CD4-positive, alpha-beta T cell treated with Interleukin-6 at 100 ng/mL for 8 hours (primary cell): ENCODE measurements at places on chromosomes 2 and 18.

DNA sequence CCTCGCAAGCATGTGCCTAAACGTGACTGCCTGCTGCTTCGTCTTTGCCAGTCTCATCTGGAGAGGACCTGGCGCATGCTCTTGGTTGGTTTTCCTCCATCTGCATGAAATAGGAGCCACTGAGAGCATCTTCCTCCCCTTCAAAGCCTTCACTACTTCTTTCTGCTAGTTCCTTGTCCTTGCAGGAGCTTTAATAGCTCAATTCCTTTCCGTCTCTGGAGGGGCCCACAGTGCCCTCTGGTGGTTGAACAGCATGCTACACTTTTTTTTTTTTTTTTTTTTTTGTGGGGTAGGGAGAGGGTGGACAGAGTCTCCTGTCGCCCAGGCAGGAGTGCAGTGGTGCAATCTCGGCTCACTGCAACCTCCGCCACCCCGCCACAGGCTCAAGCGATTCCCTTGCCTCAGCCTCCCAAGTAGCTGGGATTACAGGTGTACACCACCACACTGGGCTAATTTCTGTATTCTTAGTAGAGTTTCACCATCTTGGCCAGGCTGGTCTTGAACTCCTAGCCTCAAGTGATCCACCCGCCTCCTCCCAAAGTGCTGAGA lies 59.6 kb downstream of the SP110 start:
- peak; percentile 31 for DNase-seq

DNA sequence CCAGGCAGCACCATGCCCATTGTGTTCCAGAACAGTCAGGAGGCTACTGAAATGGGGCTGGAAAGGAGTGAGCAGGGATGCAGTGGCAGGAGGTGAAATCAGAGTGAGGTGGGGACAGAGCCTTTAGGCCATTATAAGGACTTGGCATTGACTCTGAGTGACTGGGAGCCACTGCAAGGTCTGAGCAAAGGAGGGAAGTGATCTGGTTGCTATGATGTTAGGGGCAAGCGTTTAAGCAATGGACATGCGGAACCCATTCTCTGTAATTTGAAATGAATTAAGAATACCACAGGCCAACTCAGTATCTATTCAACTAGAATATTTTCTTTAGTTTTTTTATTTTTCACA lies 98.2 kb downstream of the DPP4 start:
- no peak for DNase-seq

DNA sequence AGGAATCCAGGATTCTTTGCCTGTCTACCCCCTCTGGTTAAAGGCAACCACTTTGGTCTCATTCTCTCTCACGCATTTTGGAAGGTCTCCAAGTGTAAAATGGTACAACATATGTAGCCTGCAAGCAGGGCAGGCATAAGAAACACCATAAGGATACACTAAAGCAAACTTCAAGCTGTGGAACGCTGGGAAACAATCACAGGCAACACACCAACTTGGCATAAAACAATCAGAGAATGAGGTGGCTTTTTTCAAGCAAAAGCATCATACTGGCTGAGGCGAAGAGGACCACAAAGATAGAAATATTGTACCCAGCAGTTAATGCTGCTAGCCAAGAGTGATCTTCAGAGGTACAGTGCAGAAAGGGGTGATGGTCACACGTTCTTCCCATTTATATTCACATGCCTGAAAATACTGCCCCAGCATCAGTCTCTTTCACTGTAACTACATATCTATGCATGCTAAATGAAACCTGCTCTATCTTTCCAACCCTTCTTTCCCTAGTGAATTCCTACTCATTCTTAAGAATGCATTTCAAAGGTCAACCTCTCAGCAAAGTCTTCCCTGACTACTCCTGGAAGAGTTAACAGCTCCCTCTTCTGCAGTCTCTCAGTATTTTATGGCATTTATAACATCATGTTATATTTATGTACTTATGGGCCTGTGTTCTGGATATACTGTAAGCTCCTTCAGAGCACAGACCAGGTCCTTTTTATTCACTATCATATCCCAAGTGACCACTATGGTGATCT lies 71.9 kb upstream of the GALNT5 start:
- no peak for DNase-seq

DNA sequence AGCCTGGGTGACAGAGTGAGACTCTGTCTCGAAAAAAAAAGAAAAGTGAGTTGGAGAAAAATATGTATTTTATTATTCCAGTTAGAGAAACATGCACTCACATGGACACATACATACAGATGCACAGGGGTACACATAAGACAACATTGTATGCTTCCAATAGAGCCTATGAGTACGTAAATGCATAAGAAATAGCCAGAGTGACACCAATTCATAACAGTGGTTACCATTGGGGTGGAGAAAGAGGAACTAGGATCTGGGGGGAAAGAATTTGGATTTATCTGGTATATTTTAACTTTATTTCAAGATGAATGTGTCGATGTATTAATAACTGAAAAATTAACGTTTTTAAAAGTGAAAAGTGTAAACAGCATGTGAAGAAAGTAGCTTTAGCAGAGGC lies 16.1 kb downstream of the IL36A start:
- DNase-seq, result no peak

GRCh38 chr2:208182835-208183234 lies 7.0 kb downstream of the C2orf80 start:
- no peak for DNase-seq

DNA sequence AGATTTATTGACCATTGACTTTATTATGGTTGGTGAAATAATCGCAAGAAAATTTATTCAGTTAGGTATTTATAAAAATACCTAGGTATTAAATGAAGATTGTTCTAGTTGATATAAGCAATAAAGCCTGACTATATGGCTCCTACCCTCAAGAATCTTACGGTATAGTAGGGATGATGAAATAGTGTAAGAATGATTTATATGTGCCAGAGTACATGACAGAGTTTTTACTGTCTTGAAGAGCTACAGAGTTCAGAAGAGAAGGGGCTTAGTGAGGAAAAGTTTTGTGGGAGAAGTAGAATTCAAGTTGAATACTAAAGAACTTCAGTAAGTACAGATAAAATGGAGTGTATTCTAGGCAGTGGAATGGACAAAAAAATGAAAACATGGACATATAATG lies 9.7 kb downstream of the CREB1 start:
- DNase-seq, result no peak

- no peak for DNase-seq
These were observed 32.8 kb upstream of the MPPE1 start for GRCh38 chr18:11940956-11941355.

DNA sequence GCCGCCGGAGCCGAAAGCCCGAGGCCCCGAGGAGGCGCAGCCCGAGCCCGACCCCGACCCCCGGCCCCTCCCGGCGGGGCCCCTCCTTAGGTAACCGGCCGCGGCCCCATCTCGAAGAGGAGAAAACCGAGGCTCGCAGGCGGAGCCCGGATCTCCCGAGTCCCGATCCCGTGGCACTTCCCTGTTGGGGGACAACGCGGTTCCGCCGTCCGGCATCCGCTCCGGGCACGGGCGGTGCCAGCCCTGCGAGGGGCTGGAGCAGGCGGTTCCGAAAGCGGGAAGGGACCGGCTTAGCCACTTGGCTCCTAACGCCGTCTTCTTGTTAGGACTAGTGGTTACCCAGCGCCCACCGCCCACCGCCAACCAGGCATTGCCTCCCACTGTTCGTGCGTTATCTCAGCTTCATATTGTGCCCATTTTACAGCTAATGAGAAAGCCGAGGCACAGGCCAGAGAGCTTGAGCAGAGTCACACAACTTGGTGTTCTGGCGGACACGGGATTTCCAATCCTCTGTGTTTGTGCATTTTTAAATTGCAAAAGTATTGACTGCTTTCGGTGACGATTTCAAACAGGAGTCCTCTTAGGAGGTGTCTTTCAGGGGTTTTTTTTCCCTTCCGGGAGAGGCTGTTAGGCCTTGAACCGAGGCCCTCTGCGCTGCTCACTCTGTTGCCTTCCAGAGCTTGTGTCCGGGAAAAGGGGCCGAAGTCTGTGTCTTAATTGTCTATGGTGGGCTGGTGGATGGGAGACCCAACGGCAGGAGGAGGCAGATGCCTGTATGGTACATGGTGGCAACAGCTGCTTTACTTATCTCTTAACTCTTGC lies 562 bp downstream of the CENPA start:
- no peak for DNase-seq

GRCh38 chr2:6429210-6429986 lies 436.3 kb downstream of the CMPK2 start:
- DNase-seq, result no peak

GRCh38 chr2:142165790-142166189 lies 35.0 kb upstream of the LRP1B start:
- DNase-seq, result no peak

GRCh38 chr2:189066037-189066436 lies 91.9 kb downstream of the COL3A1 start:
- DNase-seq, result no peak

GRCh38 chr18:34495506-34495905 lies 214.6 kb upstream of the DTNA start:
- DNase-seq, result no peak

DNA sequence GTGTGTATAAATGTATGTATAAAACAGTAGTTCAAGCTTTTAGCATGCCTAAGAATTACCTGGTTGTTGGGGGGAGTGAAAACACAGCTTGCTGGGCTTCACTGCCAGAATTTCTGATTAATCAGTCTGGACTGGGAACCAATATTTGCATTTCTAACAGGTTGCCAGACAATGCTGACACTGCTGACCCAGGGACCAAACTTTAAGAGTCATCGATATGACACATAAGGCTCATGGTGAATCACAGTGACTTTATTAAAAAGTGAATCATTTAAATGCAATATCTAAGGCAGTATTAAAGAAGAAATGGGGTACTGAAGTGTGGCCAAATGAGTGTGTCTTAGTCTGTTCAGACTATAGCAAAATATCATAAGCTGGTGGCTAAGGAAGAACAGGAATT lies 195.9 kb upstream of the DTNA start:
- DNase-seq, result no peak

- no peak for DNase-seq
These were observed 2015.7 kb upstream of the LRRTM1 start for GRCh38 chr2:82320296-82320695.

DNA sequence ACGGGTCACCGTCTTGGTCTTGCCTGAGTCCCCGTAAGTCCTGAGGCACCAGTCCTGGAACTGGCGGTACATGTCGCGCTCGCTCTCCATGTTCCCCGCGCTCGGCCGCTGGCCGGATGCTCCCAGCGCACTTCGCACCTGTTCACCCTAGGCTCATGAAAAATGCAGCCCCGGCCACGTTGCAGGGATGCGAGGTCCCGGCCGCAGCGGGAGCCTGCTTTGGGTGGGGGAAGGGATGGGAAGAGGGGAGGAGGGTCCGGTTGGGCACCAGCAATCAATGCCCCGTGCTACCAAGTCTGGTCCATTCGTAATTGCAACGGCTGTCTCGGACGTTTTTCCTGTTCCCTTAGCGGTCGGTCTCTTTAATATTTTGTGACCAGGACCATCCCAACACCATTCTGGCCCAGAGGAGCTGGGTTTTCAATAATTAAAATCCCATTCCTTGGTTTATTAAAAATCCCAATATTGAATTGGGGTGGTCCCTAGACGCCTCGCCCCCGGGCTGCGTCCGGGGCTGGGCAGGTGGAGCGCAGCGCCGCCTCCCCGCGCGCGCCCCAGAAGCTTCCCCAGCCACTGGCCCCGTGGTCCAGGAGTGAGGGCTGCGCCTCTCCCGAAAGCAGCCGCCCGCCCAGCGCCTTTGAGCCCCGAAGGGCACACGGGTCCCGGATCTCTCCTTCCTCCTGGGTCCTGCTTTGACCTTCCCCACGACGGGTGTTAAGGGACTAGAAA lies 1.4 kb downstream of the NOL4 start:
- DNase-seq, result no peak

DNA sequence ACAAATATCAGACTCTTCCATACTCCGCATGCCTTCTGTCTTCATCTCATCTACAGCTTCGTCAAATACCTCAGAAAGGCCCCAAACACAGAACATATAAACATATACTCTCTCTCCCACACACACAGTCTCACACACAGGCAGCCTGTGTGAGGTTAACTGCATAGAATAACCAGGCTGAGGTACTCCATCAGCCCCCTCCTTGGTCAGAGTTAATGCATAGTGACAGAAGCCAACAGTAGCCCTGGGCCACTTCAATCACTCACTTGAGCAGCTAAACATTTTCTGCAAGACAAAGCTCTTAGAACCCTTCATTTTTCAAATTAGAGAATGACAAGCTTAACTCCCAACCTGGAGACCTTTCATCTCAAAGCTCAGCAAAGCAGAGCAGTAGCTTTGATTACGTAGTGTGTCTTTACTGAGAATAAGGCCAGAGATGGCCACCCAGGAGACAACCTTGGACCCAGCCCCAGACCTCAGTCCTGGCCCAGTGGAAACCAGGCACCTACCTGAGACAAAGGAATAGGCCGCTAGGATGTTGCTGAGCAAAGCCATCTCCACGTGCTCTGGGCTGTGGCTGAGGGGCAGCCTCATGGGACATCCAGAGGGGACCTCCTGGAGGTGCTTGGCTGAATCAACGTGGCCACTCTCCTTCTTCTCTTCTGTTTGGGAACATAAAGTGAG lies 43.0 kb downstream of the EVA1A start:
- no peak for DNase-seq

- no peak for DNase-seq
These were observed 22.8 kb upstream of the CCNYL1 start for GRCh38 chr2:207688597-207688996.

DNA sequence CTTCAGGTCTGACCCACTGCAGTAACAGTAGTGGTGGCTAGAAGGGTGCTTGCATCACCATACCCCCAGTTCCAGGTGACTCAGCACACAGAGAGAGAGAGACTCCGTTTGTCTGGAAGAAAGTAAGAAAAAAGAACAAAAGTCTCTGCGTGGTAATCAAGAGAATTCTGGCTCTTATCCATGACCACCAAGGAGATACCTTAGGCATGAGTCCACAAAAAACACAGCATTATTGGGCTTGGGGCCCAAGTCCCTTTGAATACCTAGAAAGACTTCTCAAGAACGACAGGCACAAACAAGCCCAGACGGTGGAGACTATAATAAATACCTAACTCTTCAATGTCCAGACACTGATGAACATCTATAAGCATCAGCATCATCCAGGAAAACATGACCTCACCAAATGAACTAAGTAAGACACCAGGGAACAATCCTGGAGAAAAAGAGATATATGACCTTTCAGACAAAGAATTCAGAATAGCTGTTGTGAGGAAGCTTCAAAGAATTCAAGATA lies 21.7 kb upstream of the BAZ2B start:
- DNase-seq, result no peak

DNA sequence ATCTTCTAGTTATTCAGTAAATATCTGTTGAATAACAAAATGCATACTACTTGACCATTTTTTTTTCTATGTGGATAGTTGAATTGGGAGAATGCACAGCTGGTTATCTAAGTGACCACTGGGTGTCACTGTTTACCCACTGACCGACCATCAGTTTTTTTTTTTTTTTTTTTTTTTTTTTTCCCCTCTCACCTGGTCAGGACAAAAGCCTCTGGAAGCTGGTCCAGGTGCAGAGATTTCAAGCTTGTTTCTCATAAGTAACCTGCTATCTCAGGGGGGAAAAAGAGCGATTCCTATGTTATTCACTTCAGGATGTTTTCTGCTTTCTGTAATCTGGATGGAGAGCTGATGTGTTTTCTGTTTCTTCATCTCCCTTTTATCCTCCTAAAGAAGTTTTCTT lies 256.0 kb downstream of the DCDC2C start:
- DNase-seq, result no peak
